Ascending aorta (tissue), 2 donors: ENCODE measurements at places on chromosomes 12 and 14. TPM values are rescaled to one million over a fixed set of nuclear protein-coding genes. Genes with fewer than 3 reads are reported as not detected.
A peak's percentile ranks its signal among the peaks of the same experiment; 100 is the strongest.

The KLRD1 gene
- total RNA-seq: 0.11 TPM

The OR10G2 gene
- total RNA-seq: not detected

The TMEM52B gene
- not detected for total RNA-seq

The BICDL1 gene
- total RNA-seq: not detected

The LBHD2 gene
- total RNA-seq: not detected

The PPTC7 gene
- total RNA-seq: 12.3 TPM

The CIT gene
- total RNA-seq: 1.2 TPM

The SMCO2 gene
- not detected for total RNA-seq

The ASB2 gene
- 58.6 TPM for total RNA-seq

The PRORP gene
- total RNA-seq: 42.5 TPM

The PRIMA1 gene
- 9.4 TPM for total RNA-seq

The GLI1 gene
- 2.8 TPM for total RNA-seq

The TPPP2 gene
- total RNA-seq: not detected

The CLEC4A gene
- 28.8 TPM for total RNA-seq

The PLBD2 gene
- total RNA-seq: 55.1 TPM

DNA sequence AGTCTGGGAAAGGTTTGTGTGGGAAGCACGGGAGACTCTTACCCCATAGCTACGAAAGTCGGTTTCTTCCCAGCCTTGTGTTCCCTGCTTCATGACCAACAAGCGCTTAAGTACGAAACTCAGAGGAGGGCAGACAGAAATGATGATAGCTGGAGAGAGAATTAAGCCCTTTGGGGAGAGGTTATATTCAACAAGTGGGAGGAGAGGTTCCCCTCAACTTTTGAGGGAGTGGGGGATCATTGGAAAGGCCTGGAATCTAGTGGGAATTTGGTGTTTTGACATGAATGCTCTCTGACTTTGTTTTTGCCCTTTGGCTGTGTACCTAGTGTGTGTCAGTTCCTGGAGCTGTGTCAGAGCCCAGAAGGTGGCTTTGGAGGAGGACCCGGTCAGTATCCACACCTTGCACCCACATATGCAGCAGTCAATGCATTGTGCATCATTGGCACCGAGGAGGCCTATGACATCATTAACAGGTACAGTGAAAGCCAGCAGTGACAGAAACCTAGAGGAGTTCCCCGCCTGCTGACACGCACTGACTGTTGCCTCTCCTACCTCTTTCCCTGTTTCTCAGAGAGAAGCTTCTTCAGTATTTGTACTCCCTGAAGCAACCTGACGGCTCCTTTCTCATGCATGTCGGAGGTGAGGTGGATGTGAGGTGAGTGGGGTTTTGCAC, 40.6 kb downstream of the FNTB start:
- no peak for DNase-seq

DNA sequence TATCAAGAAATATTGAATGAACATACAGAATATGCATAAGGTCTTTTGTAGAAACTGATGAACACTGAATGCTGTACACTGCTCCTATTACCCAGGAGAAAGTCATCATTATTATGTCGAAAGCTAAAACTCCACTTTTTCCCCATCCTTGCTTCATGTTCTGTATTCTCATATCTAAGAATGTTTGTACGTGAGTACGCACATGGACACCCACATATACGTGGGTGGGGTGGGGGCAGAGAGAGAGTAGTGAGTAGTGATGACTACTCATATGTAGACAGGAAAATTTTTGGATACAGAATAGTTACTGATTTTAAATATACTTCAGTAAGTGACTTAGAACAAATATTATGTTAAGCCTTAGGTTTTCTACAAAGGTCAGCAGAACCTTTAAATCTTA, 75.1 kb downstream of the FERMT2 start:
- no peak for DNase-seq

DNA sequence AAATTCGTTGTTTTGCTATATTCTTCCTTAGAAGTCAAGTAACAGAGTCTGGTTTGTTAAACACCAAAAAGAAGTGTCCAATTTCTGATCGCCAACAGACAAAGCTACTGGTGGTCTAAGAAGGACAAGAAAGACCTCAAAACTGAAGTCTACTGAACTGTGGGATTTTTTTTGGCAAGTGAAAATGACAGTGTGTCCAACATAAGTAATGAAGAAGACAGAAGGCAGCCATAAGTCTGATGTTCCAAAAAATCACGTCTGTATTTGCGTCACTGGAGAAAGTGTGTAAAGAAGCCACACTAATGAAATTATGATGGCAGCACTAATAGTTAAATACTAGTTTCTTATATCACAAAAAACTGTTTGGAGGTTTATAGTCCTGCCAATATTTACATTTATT, 32.6 kb downstream of the WASHC3 start:
- DNase-seq: no peak

DNA sequence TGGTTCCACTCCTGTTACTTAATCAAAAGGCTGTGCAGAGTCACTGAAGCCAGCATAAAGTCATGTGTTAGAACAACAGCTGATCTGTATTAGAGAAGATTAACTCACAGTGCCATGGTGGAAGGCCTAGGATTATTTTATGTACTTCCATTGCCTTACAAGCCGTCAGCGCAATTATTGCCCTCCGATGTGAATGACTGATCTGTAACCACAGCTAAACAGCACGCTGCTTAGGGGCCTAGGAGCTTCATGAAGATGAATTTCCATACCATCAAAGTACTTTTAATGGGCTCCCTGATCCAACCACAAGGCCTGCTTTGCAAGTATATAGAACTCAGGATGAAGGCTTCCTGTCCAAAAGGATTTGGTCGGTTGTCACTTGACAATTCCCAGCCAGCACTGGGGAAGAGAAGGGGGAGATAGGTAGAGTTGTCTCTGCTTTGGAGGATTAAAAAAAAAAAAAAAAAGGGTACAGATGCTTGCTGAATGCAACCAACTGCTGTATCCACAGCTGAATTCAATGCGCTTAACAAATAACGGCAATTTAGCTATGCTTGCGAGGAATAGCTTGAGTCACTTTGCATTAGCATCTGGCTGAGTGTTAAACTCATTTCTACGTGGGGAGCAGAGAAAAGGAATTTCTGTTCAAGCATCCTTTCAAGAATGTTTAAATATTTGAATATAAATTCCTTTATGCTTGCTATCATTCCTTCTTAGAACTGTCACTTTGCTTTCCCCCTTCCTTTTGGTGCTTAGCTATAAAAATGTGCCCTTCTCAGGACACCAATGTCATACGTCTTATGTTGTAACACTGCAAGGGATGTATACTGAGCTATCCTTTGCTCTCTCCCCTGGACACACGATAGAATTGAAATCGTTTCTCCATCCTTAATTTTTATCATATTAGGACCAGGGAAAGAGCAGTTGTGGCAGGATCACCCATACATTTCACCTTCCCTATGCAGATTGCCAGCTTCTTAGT, 387.8 kb downstream of the SOX5 start:
- no peak for DNase-seq

GRCh38 chr12:68037616-68038255, 48.5 kb downstream of the IFNG-AS1 start:
- DNase-seq: no peak

DNA sequence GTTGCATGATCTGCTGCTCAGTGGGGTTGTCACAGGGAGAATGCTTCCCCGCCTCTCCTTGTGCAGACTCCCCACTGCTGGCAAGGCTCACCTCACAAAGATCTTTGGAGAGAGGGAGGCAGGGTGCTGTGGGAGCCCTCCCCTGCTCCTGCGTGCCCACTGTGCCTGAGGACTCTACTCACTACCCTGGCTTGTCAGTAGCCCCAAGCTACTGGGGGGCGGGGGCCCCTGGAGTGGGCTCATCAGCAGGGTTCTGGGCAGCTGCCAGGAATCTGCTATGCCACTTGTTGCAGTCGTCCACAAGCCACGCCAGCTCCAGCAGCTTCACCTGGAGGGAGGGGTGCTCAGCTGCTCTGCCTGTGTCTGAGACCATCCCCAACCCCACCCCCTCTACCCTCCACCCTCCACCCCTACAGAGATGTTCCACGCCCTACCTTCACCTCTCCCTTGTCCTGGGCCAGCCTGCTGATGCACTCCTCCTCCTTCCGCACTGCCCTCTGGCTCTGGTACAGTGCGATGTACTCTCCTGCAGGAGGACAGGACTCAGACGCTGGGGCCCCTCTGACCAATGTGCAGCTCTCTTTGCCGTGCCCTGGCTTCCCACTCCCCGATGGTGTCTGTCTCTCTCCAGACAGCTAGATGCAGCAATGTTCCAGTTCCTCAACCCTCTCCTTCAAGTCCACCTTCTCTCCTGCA, 14.2 kb upstream of the BLTP3B start:
- peak; percentile 54 for DNase-seq

DNA sequence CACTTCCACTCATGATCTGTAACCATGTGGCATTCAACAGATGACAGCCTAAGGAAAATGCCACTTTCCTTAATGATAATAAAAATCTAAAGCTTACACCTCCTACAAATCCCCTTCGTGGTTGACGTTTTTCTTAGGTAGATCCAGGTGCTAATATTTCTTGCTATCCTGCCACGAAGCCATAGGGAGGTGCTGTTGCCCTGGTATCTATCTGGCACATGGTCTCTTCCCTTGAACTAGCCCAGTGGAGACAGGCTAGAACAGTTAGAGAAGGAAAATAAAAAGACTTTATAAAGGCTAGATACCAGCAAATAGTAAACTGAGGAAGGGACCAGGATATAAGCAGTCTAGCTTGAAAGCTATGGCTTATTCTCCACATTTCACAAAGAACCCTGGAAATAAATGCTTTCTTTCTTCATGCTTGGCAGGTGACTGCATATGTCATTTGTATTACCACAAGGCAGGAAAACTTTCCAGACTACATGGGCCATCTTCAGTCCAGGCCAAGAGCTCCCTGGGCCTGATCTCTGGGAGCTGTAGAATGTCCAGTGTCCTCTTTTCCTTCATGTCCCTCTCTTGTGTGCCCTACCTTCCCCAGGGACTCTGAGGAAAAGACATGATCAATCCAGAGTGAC, 15.3 kb downstream of the SPIC start:
- no peak for DNase-seq

- DNase-seq: peak; percentile 18
These were observed 768 bp downstream of the CEP170B start for GRCh38 chr14:104865631-104866441.

- DNase-seq: no peak
These were observed at the start of gene LRCOL1 for GRCh38 chr12:132610051-132610759. TSS of gene LRCOL1 (minus strand) at chr12:132610582. CDS start at chr12:132606251, 4,331 bp downstream.

- no peak for DNase-seq
These were observed 16.1 kb downstream of the PITPNM2 start for GRCh38 chr12:123134826-123135225.

GRCh38 chr14:68711561-68712309, 81.1 kb downstream of the ZFP36L1 start:
- DNase-seq: no peak

DNA sequence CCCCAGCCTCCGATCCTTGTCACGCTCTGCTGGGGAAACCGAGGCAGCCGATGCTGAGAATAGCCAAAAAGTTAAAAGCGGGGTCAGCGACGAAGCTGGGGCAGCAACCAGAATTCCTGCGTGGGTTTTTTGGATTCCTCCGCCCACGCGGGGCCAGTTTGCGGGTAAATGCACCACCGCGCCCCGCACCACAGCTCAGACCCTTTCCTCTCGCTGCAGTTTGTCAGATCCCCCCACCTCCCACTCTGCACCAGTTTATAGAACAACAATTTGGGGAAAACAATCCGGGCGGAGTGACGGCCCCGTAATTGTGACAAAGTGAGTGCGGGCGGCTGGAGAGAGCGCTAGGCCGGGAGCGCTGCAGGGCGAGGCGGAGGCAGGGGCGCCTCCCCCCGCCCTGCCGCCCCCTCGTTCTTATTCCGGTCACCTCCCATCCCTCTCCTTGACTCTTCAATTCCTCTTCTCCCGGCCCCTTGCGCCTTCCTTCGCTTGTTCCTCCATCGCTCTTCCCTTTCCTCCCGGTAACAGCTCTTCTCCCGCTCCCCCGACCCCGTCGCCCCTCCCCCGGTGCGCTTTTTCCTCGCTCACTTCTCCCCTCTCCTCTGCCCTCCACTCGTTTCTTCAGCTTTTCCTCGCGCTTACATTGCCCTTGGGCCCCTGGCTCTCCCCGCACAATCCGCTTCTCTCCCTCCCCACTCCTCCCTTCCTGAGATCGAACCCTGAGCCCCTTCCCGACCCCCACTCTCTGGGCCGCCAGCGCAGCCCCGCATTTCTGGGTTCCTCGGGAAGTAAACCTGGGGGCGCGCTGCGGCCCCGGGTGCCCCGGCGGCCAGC, 646 bp upstream of the DNAJC22 start:
- no peak for DNase-seq

GRCh38 chr12:10194160-10194670, 15.4 kb downstream of the TMEM52B start:
- no peak for DNase-seq

- no peak for DNase-seq
These were observed 20.6 kb upstream of the SNRPF start for GRCh38 chr12:95838125-95838524.

DNA sequence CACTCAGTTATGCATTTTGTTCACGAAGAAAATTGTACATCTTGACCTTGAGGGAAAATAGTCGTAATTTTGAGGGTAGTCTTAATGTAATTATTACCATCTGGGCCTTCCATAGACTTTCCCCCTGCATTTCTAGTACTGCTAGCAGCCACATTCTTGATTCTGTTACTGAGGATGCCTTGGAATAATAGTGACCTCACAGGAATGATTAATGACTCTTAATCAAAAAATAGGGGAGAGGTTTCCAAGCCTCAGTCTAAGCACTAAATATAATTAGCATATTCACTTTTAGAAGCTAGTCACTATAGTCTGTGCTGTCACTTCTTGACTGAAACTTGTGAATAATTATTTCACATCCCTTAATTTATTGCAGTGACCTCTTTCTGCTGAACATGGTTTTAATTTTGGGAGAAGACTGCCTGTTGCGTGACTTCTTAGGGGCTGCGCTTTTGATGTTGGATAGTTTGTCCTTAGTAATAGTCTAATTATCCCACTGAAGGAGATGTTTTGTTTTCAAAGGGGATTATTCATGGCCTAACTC, 400.5 kb downstream of the ADAMTS20 start:
- DNase-seq: no peak

DNA sequence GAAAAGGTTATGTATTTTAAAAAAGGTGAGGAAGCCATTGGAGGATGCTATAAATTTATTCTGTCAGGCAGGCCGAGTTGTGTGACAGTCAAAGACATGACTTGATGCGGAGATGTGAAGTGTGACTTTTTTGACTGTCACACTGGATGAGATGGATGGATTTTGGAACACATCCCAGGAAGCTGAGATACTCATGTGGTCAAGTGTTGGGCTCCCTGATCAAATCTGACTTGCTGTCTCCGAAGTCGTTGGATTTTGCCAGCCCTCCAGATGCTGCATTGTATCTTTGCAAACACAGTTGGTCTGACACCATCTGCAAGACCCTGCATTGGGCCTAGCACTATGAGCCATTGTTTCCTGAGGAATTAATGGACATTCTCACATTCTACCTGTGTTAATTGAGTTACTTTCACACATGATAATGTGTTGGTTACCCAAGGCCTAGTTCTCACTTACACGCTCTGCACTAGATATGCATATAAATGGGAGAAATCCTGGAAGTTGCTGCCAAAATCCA, 204.0 kb upstream of the PRKD1 start:
- DNase-seq: no peak

- no peak for DNase-seq
These were observed 103.0 kb upstream of the SFSWAP start for GRCh38 chr12:131607658-131608447.
